Adipocyte (in vitro differentiated cells): ENCODE measurements at places on chromosomes 3 and 15.
A peak's percentile ranks its signal among the peaks of the same experiment; 100 is the strongest.

- no peak for DNase-seq
Measured at GRCh38 chr3:149850787-149851584, 38.0 kb downstream of the RNF13 start.

DNA sequence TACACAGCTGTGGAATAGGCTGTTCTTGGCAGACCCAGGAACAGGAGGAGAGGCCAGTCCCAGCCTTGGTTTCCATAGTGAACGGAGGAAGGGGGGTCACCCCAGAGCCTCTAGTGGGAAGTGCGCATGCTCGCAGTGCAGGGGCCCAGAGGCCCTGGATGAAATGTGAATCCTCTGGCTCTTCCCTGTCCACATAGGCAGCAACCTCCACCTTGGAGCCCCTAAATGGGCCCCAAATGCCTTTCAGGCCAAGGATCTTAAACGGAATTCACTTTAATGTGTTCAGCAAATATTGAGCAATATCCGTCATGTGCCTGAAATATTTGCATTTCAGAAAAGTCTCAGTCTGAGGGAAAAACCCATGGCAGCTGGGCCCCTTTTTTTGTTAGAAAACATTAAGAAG, 3.3 kb upstream of the NDN start:
- DNase-seq, result peak; percentile 71

- no peak for DNase-seq
Measured at GRCh38 chr3:152793969-152794368, 41.0 kb upstream of the P2RY1 start.

- DNase-seq, result no peak
Measured at GRCh38 chr15:83276661-83277060, 7.8 kb downstream of the BNC1 start.

- no peak for DNase-seq
Measured at GRCh38 chr15:65740148-65740547, 51.9 kb downstream of the DENND4A start.

DNA sequence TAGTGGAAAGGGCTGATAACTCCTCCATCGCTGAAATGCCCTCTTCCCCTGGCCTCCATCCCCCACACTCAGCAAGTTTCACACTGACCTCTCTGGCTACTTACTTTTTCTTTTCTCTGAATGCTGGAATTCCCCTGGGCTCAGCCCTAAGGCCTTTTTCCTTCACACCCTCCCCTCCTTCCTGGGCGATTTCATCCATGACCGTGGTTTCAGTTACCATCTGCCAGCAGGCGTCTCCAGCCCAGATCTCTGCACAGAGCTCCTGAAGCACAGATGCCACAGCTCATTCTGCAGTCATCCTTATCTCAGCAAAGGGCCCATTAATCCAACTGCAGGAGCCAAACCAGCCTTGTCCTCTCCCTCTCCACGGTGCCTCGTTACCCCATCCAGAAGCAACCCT, 114.0 kb downstream of the RFTN1 start:
- DNase-seq, result peak; percentile 84

DNA sequence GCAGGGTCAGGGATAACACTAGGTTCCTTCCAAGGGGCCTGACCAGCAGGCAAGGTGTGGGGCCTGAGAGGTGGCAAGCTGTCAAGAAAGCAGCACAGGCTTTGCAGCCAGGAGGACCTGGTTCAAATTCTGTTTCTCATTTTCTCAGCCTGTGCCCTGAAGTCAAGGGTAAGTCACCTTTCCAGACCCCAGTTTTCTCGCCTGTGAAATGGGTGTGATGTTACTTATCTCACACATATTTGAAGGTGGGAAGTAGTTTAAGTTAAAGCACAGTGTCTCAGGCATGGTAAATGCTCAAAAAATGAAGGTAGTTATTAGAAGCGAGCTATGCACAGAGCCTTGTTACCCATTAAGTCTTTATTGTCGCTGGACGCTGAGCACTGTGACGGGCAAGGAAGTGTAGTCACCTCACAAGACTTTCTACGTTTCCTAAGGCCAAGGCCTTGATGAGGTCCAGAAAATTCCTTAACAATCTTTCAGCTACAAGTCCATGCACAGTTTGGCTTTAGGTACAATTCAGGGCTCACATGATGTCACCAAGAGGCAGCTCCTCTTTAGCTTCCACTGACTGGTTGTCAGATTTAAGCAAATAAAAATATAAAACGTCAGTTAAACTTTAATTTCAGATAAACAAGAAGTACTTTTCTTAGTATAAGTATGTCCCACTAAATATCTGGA, 522.6 kb upstream of the PROK2 start:
- DNase-seq, result no peak
